ENCODE measurements at places on chromosomes 1 and 21.

- no peak for DNase-seq
Measured at GRCh38 chr1:229940684-229941083, 126.4 kb upstream of the GALNT2 start.

DNA sequence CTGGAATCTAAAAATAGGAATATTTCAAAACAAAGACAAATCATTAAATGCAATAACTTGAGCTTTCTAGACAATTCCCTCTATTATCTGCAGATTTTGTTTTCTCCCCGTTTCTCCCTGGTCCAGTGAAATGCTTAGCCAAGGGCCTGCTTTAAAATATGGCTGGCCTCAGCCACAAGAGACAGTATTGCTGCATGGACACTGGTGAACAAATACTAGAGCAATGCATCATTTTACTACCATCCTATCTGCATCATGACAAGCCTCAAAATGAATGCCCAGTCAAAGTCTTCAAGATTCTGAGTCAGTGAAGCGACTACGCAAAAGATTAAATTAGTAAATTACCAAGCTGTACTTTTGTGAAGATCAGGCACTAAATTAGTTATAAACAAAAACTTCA lies 80.5 kb downstream of the ENAH start:
- no peak for DNase-seq

DNA sequence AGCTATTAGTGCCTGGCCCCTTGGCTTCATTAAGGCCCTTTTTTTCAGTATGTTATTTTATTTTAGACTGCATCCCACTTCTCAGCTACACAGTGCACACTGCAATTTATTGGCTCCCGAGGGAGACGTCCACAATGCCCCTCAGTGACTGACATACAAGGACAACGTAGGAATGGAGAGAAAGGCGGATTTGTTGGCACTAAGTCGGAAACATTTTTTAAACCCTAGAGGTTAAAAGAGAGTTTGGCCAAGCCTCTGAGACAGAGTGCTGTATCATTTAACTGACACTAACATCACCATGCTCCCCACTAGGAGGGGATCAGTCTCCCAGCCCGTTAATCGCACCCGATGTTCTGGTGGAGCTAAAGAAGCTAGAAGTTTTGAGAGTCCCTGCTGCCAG lies 45.7 kb upstream of the FOXD3 start:
- DNase-seq, result no peak

- no peak for DNase-seq
Measured at GRCh38 chr1:219430419-219430818, 182.5 kb downstream of the ZC3H11B start.

GRCh38 chr21:26099610-26100219 lies 70.9 kb downstream of the APP start:
- no peak for DNase-seq

DNA sequence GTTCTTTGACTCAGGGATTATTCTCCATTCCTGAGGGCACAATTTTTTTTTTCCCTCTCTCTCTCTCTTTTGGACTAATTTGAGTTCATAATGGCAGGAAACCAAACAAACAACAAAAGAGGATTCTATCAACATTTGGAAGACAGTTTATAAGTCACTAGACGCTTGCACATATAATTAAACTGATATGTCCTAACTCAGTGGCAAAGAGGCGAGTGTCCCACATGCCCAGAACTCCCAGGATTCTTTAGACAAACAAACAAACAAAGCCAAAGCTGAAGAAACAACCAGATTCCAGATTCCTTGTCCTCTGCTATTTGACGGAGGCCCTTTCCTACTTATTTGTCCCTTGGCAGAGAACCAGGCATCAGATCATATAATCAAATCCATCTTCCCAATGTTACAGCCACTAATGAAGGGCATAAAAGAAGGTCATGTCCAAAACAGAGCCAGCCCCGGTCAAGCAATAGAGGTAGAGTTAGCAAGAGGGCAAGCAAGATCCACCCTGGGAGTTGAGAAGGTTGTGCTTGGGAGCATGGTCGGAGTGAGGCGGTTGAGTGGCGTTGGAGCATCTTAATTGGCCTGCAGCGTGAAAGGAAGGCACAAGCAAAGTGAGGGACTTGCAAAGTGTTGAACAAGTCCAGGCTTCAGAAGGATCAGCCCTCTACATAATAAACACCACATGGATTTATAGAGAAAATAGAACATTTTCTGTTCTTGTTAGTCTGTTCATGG lies 30.3 kb downstream of the ZNF362 start:
- no peak for DNase-seq

Data from mesenteric fat pad (tissue), 1 donor.